ENCODE measurements at places on chromosomes 13 and 19.

DNA sequence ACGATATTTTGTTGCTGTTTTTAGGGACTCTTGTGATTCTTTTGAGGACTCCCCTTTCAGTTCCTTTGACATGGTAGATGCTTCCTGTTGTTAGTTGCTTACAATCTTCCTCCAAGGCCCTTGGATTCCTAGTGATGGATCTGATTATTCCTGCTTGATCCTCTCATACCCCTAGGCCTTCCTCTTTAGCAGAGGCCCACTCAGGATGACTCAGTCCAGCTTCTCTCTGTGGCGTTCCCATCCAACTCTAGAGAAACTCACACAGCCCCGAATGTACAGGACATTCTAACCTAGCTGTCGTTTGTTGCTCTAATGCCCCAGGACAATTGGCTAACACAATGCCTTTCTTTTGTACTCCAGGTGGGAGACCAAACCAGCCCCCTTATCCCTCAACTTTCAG, 191.4 kb downstream of the POSTN start:
- no peak for DNase-seq

DNA sequence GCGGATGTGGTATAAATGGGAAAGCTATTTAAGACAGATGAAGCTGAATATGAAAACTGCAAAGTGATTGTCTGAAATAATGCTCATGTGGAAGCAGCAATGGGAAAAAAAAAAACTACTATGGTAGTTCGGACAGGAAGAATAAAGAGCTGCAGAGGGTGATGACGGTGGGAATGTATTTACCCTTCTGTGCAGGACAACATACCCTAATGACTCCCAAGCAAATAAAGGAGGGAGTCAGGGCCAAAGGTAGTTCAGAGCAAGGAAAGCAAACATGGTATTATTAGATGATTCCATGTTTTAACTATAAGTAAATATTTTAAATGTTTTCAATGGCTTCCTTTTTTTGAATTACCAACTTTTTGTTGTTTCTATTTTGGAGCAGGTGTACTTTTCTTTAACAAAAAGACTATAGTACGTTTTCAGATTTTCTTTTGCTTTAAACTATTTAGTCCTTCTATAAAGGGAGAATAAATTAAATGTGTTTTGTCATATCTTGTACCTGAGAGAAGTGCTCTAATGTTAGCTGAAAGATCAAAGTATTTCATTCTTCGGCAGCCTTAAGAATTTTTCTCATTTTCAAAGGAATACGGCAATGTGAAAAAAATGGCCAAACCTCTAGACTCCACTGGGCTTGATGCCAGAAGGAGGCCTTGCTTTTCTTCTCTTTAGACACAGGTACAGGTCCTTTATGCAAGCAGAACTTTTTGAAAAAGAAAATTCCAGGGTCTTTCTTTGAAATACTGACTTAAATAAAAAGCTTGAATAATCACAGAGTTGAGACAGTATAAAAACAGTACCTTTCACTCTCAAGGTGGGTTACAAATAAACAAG, 67.8 kb upstream of the ZDHHC20 start:
- no peak for DNase-seq

DNA sequence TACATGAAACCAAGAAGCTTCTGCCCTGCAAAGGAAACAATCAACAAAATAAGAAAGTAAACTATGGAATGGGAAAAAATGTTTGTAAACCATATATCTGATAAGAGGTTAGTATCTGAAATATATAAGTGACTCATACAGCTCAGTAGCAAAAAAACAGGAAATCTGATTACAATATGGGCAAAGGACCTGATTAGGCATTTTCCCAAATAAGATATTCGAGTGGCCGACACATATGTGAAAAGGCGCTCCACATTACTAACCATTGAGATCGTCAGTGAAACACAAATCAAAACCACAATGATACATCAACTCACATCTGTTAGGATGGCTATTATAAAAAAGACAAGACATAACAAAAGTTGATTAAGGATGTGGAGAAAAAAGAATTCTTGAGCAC, 2818.6 kb upstream of the PCDH20 start:
- peak; percentile 78 for DNase-seq

DNA sequence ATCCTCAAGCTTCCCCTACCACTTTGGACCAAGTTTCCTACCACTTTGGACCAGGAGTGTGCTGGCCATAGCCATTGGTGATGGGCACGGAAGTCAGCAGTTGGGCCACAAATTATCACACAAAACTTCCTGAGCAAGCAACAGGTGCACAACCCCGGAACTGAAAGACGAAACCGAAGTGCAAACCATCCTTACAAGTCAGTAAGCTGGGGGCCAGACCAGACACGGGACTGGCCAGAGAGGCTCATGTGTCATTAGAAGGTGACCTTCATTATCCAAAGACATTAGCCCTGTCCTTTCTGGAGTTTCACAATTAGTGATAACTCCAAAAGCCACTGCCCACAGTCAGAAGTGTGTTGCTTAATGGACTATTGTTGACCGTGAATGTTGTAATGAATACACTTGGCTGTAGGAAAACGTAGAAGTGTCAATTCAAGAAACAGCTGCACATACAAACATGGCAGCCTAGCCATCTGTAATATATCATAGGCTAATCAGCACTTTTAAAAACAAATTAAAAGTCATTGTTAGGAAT, 244.1 kb upstream of the IRS2 start:
- DNase-seq, result no peak

DNA sequence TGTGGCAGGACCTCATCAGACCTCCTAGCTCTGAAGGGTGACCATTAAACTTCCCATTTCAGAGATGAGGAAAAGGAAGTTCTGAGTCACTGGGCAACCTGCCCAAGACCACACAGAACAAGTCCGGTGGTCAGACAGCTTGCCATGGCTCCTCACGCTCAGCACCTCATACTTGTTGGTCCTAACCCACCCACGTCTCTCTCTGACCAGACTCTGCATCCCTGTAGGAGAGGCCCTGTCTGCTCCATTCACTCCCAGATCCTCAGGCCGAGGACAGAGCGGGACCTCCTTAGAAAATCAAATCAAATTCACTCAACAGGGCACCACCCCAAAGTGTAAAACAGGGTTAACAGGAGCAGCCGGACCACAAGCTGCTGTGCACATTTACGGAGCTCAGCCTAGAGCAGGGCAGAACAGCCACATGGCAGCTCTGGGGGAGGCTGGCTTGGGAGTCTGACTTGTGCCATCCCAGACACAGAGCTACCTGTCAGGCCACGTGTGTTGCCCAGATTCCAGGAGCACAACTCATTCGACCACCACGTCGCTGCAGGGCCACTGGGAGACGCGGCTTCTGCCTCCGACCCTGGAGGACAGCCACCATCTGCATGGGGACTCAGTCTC, 1.7 kb downstream of the MIER2 start:
- DNase-seq, result peak; percentile 80

- DNase-seq, result no peak
Measured at GRCh38 chr13:26721251-26722121, 39.1 kb downstream of the GPR12 start.

DNA sequence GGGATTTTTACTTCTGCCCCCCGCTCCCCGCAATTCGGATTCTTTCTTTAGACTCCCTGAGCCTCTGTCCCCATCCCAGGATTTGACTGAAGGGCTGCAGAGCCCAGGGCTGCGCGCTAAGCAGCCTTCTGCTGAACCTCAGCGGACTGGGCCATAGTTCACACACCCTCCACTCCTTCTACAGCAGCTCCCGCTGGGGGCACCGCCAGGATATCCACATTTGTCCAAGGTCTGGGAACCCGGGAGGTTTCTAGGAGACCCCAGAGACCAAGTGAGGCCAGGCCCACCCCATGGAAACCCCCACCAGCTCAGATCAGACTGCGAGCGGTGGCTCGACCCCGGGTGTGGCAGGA, 463.3 kb downstream of the ITGBL1 start:
- no peak for DNase-seq

DNA sequence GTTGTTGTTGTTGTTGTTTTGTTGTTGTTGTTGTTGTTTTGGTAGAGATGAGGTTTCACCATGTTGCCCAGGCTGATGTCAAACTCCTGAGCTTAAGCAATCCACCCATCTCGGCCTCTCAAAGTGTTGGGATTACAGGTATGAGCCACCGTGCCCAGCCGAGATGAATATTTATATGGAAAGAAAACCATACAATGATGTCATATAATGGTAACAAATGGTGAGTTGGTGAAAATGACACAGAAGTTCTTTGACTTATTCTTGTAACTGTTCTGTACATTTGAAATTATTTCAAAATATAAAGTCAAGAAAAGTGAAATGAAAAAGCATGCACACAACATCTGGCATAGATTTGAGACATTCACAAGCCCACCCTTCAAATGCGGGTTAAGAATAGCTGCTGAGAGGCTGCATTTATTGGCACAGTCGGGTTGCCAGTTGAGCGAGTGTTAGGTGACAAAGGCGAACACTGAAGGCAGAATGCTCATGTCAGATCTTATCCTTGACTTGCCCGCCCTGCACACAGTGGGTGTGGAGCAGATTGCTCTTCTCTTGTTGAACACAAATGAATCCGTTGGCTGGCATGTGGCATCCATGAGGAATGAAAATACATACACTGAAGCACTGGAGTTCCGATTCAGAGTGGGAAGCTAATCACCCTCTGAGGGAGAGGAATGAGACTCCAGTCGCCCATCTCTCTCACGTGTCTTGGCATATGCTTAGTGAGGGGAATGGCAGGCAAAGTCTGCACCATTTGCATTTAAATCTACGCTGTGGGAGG, 15.8 kb upstream of the UBE2S start:
- DNase-seq, result no peak

- no peak for DNase-seq
Measured at GRCh38 chr13:113186061-113186900, 22.2 kb downstream of the PCID2 start.

GRCh38 chr19:32178401-32178800, 167.0 kb upstream of the ZNF507 start:
- no peak for DNase-seq

DNA sequence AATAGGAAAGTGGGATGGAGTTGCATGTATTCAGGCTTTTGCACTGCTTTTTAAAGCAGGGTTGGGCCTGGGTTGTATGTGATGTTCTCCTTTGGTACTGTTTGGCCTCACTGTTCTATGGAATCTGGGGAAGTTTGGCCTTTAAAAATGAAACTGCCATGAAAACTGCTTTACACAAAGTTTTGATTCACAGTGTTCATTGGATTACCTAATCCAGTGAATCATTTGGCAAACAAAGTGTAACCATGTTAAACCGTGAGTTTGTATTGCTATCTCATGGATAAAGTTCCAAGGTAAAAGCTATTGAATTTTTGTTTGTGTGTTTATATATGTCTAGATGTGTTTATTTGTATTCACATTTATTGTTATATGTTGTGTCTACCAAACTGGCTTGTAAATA, 1658.6 kb downstream of the OLFM4 start:
- DNase-seq, result no peak

DNA sequence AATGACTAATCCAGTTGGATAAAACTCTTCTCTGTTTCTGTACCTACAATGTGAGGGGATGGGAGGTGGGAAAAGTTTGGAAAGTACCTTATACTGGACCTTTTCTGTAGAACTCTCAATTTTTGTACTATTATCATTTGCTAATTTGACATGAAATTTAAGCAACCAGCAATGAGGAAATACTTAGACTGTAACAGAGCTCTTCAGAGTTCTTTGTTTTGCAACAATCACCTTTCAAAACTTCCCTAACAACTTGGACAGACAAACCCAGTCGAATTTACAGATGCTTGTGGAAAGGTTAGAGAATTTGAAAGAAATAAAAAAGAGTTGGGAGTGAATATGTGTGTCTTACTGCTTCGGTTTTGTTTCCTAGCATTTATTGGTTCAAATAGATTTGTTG, 16.8 kb downstream of the KBTBD7 start:
- no peak for DNase-seq

- no peak for DNase-seq
Measured at GRCh38 chr19:33462112-33462791, 59.3 kb downstream of the PEPD start.

DNA sequence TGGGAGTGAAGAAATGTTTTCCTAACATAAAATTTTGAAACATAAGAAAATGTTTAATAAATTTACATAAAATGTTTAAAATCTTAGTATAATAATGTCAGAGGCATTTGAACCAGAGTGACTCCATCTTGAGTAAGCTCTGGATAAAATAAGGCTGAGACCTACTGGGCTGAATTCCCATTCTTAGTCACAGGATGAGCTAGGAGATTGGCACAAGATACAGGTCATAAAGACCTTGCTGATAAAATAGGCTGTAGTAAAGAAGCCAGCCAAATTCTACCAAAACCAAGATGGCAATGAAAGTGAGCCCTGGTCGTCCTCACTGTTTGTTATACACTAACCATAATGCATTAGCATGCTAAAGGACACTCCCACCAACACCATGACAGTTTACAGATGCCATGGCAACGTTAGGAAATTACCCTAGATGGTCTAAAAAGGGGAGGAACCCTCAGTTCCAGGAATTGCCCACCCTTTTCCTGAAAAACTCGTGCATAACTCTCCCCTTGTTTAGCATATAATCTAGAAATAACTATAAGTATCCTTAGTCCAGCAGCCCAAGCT, 1184.0 kb downstream of the UQCRFS1 start:
- DNase-seq, result no peak

- DNase-seq, result no peak
Measured at GRCh38 chr19:48935864-48936263, 2.4 kb downstream of the DHDH start.

- DNase-seq, result no peak
Measured at GRCh38 chr19:12202250-12202649, 39.4 kb downstream of the ZNF136 start.

Measured in A172 (cell line).